CD4-positive, alpha-beta T cell (primary cell): ENCODE measurements at places on chromosomes 3 and 15.

- no peaks in the 10 kb centered on the region for H3K36me3 ChIP-seq
- DNase-seq = no peak
- H3K27me3 ChIP-seq = no peaks in the 10 kb centered on the region
- no peaks in the 10 kb centered on the region for H3K4me1 ChIP-seq
Observed at GRCh38 chr15:51328926-51329325, 9.5 kb downstream of the CYP19A1 start.

DNA sequence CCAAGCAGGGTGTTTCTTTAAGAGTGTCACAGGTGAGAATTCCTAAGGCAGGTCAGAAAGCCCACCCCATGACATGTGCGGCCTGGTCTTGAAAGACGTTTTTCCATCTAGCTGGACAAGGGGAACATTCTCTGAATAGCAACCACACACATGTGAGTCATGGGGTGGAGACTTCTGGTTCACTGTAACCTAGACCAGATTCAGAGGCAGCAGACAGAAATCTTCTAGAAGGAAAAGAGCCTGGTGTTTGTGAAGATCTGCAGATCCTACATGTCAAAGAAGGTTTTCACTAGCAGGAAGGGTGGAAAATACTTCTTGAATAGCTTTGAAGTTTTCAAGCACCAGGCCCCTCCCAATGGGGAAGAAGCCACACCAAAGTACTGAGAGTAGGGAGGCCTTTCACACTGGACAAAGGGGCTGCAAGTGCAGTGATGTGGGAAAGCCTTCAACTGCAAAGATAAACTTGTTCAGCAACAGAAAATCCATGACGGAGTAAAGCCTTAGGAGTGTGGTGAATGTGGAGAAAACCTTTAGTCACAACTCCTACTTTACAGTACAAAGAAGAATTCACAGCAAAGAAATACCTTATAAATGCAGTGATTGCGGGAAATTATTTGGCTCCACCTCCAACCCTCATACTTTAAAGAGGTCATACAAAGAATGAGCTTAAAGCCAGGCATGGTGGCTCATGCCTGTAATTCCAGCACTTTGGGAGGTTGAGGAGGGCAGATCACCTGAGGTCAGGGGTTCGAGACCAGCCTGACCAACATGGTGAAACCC is 17.6 kb downstream of the ADAM10 start:
- no peak for DNase-seq
- no peak overlapping the region for H3K27ac ChIP-seq
- no peaks in the 10 kb centered on the region for H3K27me3 ChIP-seq
- H3K36me3 ChIP-seq = peaks cover 3% of the 10 kb centered on the region

DNA sequence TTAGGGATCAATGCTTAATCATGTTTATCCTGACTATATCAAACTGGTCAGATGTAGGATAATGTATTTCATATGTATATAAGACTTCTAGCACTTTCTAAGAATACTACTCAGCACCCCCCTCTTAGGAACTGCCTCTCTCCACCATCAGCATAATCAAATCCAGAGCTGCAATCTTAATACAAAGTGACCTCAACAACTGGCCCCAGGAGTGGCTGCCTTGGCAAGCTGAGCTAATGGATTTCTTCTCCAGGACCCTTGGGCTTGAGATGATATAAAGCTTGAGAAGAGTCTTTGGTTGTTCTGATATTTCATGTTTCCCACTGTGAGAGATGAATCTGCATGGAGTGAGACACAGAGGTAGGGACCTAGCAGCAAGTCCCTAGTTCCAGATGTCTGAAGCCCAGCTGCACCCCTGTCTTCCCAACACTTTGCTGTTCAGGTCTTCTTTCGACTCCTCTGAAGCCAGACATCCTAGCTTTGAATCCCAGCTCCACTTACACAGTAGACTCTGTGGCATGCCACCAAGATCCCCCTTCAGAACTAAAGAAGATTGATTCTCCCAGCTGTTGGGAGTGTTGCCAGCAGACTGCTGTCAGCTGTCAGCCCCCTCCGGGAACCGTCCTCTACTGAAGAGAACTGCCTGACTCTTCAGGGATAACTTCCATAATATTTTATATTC is 309.3 kb upstream of the UBE2E2 start:
- no peaks in the 10 kb centered on the region for H3K27me3 ChIP-seq
- no peak for DNase-seq
- no peaks in the 10 kb centered on the region for H3K4me1 ChIP-seq
- no peak overlapping the region for H3K27ac ChIP-seq
- no peaks in the 10 kb centered on the region for H3K36me3 ChIP-seq

DNA sequence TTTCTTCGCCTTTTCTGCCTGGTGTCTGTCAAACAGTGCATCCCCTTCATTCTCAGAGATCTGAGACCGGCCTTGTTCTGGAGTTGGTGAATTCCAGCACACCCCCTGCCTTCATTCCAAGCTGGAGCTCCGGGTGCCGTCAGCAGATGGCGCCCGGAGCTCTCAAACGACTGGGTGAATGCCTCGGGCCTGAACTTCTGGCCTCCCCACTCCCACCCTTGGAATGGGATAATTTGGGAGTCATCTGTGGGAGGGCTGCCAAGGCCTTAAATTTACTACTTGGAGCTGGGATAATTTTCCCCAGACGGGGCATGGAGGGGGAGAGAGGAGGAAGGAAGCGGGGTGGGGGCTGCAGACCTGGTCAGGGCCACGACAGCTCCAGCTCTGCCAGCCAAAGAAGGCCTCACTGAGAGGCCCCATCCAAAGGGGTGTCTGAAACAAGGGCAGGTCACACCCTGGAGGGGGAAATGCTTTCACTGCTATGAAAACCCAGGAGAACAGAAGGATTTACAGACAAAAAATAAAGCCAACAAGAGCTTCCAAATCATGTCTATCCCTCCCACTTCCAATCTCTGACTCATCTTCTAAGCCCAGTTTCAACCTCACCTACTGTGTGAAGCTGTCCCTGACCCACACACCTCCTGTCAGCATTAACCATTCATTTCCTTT is 187.9 kb downstream of the OPA1 start:
- H3K36me3 ChIP-seq = no peaks in the 10 kb centered on the region
- no peak overlapping the region for H3K27ac ChIP-seq
- H3K4me1 ChIP-seq = no peaks in the 10 kb centered on the region

DNA sequence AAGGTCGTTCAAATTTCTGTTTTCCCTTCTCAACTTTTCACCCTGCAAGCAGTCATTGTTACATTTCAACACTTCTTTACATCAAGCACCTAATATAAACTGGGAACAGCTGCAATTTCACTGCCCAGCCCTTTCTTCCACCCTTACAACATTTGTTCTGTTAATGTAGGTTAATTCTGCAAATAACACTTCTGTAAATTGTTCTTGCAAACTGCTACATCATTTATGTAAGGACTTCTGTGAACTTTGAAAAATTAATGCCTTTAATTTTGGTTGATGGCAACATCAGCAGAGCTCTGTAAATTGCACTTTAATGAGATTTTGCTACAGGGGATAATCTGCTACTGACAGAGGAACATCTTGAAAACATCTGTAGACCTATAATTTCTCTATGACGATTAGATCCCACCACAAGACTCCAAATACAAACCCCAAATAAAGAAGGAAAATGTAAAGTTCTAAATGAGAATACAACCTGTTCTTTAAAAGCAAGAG is 93.5 kb downstream of the ZIC4 start:
- no peak overlapping the region for H3K4me3 ChIP-seq
- H3K27me3 ChIP-seq = no peaks in the 10 kb centered on the region
- no peak for DNase-seq
- no peak overlapping the region for H3K27ac ChIP-seq
- no peaks in the 10 kb centered on the region for H3K4me1 ChIP-seq

DNA sequence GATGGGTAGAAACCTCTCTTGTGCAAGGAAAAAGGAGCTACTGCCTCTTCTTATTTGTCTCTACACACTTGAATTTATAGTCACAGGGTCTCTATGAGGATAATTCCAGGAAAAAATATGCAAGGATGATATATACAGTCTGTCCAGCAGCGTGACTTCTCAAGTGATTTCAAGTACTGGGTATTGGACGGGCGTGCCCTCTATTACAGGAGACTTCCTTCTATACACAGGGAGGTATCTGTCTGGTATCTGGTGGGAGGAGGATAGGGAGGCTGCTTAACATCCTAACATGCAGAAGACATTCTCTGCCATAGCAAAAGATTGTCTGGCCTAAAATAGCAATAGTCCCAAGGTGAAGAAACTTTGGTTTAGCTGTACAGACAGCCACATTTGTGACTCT is 146.1 kb downstream of the TPRG1 start:
- peaks cover 6% of the 10 kb centered on the region for H3K4me1 ChIP-seq
- H3K27ac ChIP-seq = no peak overlapping the region
- H3K4me3 ChIP-seq = no peak overlapping the region
- no peak for DNase-seq

GRCh38 chr3:43364926-43365325 is 78.6 kb downstream of the SNRK start:
- no peaks in the 10 kb centered on the region for H3K36me3 ChIP-seq
- no peaks in the 10 kb centered on the region for H3K27me3 ChIP-seq
- H3K27ac ChIP-seq = no peak overlapping the region
- H3K4me1 ChIP-seq = peaks cover 3% of the 10 kb centered on the region
- no peak overlapping the region for H3K4me3 ChIP-seq

DNA sequence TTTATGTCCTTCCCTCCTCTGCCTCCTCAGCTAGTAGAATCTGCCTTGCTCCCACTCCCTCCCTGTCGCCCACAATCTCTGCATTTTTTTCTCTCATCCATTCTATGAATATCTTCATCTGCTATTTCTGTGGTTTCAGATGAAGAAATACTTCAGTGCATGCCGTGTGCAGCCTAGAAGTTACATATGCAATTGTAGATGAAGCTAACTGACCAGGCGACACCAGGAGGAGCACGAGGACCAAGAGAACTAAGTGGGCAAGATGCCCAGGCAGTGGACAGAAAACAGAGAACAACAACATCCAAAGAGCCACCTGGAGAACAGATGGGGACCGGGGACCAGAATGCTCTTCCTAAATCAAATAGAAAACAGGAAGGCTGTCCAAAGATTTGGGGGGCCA is 121.4 kb upstream of the ATP11B start:
- H3K4me1 ChIP-seq = no peaks in the 10 kb centered on the region
- H3K4me3 ChIP-seq = no peak overlapping the region
- H3K27ac ChIP-seq = no peak overlapping the region
- H3K36me3 ChIP-seq = no peaks in the 10 kb centered on the region
- DNase-seq = no peak
- peaks cover 22% of the 10 kb centered on the region for H3K27me3 ChIP-seq

- H3K4me3 ChIP-seq = no peak overlapping the region
- H3K27me3 ChIP-seq = no peaks in the 10 kb centered on the region
- DNase-seq = no peak
- peaks cover 9% of the 10 kb centered on the region for H3K4me1 ChIP-seq
- H3K27ac ChIP-seq = no peak overlapping the region
Observed at GRCh38 chr3:196097373-196098154, 15.7 kb upstream of the TFRC start.

DNA sequence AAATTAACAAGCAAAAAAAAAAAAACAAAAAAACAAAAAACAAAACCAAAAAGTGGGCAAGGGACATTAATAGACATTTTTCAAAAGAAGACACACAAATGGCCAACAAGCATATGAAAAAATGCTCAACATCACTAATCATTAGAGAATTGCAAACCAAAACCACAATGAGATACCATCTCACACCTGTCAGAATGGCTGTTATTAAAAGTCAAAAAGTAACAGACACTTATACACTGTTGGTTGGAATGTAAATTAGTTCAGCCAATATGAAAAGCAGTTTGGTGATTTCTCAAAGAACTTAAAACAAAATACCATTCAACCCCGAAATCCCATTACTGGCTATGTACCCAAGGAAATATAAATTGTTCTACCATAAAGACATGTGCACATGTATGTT is 222.4 kb upstream of the CD96 start:
- no peak overlapping the region for H3K27ac ChIP-seq
- H3K36me3 ChIP-seq = no peaks in the 10 kb centered on the region
- no peak for DNase-seq
- no peaks in the 10 kb centered on the region for H3K27me3 ChIP-seq
- peaks cover 6% of the 10 kb centered on the region for H3K4me1 ChIP-seq
